ENCODE measurements at places on chromosomes 11 and 22.

GRCh38 chr11:115684699-115685098 is 180.5 kb upstream of the CADM1 start:
- no peak for DNase-seq

- DNase-seq: peak; percentile 61
These were observed 16.7 kb upstream of the SYT12 start for GRCh38 chr11:67006029-67006884.

DNA sequence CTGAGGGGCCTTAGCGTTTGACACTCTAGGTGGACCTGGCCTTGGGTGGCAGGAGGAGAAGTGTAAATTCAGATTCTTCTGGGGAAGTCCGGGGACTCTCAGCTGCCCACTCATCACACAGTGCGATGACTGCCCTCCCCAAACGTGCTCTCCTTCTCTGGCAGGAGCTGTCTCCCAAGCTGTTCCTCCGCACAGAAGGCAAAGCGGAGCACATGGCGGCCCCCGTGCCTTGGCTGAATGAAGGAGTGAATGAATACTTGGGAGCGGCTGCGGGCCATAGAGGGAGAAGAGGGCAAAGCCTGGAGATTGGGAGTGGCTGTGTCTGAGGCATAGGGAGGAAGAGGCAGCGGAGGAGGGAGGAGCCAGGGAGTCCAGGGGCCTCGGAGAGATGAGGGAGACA is 6.9 kb upstream of the NAA40 start:
- no peak for DNase-seq

GRCh38 chr11:120613264-120614226 is 102.0 kb downstream of the GRIK4 start:
- no peak for DNase-seq

DNA sequence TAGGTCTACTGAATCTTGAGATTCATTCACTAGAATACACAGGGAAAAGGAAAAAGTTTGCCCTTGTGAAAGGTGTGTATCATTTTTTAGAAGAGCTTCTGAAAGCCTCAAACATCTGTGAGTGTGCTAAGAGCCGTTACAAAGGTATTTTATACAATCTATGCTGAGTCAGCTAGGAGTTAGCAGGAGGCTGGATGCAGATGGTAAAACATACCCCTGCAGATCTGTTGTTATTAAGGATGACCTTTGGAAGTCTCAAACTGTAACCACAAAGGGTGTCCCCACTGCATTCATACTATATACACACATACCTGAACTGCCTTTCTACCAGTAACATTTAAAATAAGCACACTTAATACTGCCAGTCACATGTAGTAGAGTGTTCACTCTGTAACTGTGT is 8.4 kb upstream of the C11orf91 start:
- DNase-seq: no peak

DNA sequence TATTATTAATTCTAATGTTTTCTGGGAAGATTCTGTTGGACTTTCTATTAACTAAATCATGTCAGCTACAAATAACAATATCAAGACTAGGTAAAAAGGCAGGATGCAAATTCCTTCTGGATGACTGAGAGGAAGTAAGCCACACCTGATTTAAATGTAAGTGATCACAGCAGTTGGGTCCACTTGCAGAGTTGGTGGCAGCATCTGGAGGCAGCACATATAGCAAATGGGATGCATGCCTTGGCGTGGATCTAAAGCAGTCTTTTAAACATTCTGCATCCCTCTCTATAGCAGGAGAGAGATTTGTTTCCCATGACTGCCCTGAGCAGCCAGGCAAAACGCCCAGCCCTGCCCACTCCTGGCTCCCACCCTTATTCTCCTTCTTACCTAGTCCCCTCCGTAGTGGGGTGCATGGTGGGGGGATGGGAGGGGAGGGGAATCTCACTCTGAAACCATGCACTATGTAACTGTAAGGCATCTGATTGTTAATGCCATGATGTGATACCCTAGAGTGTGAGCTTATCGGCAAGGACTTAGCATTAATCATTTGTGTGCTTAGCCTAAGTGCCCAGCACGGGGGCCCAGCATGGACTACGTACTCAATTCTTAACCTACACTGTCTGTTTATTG is 130.3 kb downstream of the EFCAB6 start:
- no peak for DNase-seq

DNA sequence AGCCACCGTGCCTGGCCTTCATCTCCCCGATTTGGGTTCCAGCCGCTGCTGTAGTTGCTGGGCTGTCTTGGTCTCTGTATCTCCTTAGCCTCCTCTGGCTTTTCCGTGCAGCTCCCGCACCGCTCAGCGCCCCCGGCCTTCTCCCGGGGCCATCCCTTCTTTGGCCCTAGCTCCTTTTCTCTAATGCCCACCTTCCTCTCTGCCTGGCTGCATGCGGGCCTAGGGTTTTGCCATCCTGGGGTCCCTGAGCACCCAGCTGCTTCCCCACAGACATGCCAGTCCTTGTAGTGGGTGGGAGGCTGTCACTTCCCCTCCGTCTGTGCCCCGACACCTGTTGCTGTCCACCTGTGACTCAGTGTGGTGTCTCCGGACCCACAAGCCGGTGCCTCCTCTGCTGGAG is 36.4 kb downstream of the KCNJ4 start:
- DNase-seq: no peak

GRCh38 chr11:59756845-59757244 is 1.7 kb downstream of the STX3 start:
- DNase-seq: no peak

DNA sequence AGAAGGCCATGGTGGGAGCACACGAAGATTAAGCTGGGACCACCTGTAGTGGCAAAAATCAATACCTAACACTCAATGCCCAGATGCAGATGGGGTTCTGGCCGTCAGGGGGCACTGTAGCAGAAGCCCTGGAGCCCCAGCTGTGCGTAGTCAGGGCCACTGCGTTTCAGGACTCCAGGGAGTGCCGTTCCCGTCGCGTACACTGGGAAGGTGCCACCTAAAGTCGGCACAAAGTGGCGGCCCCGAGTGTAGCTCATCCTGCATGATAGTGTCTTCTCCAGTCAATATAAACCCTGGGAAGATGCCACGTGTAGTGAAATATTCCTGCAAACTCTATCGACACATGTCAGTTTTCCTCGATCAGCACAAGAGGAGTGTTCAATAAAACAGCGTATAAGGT is 123.8 kb upstream of the NTM start:
- DNase-seq: no peak

GRCh38 chr22:20131859-20132685 is 468 bp downstream of the ZDHHC8 start:
- no peak for DNase-seq

DNA sequence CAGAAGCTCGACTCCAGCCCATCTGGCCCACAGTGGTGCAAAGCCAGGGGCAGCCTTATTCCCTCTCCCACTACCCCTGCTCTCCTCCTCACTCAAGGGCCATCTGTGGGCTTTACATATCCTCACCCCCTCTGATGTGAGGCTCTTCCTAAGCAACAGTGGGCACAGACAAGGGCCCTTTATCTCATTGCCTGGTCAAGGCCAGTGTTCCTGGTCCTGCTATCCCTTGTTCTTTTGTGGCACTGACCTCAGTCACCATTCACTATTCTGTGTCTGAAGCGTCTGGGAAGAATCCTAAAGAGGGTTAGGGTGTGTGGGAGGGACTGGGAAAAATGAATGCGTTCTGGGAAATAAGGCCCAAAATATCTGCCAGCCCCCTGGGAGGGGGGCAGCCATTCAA is 7.3 kb downstream of the DNAL4 start:
- DNase-seq: no peak

- no peak for DNase-seq
These were observed 103.0 kb downstream of the DBX1 start for GRCh38 chr11:20056950-20057943.

DNA sequence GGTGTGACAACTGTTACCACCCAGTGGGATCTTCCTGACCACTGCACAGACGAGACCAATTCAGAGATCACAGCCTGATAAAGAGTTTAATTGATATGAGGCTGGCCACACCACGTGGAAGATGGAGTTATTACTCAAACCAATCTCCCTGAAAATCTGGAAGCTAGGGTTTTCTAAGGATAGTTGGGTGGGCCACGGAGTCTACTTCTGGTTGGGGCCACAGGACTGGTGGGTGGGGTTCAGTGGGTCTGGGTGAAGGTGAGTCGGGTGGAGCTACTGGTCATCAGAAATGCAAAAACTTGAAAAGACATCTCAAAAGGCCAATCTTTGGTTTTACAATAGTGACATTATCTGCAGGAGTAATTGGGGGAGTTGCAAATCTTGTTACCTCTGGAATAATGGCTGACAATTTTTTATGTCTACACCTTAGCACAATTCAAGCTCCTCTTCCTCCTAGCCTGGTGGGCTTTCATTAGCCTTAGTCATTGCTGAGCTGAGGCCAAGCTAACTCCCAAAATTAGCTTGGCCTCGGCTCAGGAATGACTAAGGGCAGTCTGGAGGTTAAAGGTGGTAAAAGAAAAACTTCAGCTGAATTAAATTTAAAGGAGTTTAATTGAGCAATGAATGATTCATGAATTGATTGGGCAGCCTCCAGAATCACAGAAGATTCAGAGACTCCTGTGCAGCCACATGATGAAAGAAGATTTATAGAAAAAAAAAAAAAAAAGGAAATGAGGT is 13.1 kb downstream of the C11orf96 start:
- no peak for DNase-seq

DNA sequence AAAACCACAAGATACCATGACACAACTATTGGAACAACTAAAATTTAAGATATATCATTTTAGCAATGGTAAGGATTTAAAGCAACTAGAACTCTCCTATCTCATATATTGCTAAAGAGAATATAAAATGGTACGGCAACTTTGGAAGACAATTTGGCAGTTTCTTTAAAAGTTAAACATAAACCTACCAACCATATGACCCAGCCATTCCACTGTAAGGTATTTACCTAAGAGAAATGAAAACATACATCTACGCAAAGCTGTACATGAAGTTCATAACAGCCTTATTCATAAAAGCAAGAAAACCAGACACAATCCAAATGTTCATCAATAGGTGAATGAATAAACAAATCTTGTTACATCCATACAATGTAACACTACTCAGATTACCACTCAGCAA is 31.3 kb downstream of the SIK3 start:
- DNase-seq: no peak

- DNase-seq: no peak
These were observed 12.3 kb downstream of the TANGO2 start for GRCh38 chr22:20033045-20033706.

DNA sequence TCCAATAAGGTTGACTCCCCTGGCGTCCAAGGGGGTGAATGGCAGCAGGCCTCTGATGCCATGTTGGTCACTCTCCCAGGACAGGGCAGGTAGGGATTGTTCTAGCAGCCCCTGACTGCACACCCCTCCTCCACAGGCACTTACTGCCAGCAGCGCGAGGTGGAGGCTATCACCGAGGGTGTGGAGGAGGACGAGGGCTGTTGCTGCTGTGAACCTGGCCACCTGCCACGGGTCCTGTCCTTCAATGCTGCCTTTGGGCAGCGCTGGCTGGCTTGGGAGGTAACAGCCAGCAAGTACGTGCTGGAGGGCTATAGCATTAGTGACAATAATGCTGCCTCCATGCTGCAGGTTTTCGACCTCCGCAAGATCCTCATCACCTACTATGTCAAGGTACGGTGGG is 7.7 kb upstream of the SIPA1 start:
- DNase-seq: no peak

DNA sequence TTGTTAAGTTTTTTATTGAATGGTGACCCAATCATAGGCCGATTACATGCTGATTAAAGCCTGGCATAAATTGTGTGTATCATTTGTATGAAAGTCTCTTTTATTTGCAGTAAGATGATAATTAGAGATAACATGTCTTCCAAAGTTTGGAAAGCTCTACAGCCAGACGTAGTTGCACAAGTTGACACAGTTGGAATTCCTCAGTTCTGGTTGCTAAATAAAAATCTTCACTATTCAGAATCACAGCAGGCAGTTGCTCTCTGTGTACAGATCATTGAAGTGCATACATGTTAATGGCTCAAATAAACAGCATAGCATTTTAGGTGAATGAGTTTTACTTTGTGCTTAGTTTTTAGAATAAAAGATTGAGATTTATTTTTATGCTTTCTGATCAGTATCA is 69.5 kb downstream of the ARHGAP42 start:
- no peak for DNase-seq

DNA sequence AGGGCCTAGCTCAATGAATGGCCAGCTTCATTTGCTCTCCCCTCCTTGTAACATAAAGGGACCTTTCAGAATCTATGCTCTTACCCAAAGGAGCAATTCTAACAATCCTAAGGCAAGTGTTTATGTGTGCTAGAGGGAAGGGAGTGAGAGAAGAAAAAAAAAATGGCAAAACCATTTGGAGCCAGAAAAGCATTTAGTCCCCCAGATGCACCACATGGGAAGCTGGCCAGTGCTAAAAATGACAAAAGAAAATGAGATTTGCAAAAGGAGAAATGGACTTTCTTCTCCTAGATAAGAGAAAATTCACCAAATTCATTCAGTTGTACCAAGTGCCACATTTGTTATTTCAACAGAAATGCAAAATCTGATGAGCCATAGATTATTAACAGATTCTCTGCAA is 52.8 kb downstream of the SERGEF start:
- no peak for DNase-seq

GRCh38 chr11:122628810-122629555 is 26.5 kb upstream of the UBASH3B start:
- peak; percentile 85 for DNase-seq

GRCh38 chr11:71491940-71492339 is 35.1 kb upstream of the KRTAP5-7 start:
- DNase-seq: no peak

DNA sequence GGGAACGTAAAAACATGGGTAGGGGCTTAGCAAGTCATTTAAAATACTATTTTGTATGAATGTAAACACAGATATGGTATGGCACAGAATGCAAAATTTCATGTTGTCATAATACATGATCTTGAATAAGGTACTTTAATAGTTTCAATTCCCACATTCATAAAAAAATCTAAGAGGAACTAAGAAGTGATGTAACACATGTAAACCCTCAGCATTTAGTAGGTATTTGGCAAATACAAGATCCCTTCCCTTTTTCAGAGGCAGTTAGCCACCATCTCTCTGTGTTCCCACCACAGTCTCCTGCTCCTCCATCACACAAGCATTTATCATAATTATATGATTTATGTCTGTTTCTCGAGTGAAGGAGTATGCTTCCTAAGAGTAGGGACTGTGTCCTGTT is 251.8 kb downstream of the TENM4 start:
- DNase-seq: no peak

DNA sequence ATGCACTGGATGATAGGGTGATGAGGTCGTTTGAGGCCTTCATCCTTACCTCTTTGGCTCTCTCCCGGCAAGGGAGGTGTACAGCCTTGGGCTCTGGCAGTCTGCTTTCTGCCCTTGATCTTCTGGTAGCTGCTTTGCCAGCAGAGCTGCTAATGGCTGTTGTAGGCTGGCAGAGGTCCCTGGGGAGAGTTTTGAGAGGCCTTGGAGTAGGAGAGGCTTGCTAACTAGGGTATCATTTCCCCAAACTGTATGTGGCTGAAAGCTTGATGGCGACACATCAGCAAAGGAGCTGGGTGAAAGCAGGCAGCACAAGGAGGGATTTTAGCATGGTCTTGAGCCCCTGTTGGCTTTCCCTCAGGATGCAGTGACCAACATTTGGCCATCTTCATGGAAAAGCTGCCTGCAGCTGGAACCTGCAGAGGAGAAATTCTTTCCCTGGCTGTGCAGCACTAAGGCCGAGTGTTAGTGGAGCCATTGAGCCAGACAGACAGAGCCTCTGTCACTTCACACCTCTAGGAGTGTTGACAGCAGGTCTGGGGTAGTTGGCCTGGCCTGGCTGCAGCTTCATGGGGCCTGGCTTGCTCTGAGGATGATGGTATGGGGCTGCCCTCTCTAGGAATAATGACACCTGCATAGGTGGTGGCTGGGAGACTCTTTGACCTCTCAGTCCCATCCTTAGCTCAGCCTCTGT is 3.5 kb upstream of the AMPD3 start:
- DNase-seq: no peak

- no peak for DNase-seq
These were observed 119.0 kb downstream of the PARVA start for GRCh38 chr11:12496181-12497025.
